ENCODE measurements at places on chromosomes 6 and 20. TPM values are rescaled to one million over a fixed set of nuclear protein-coding genes. Genes with fewer than 3 reads are reported as not detected.
A peak's percentile ranks its signal among the peaks of the same experiment; 100 is the strongest.

Gene TSPO2
- polyA plus RNA-seq, result not detected

Gene IL17F
- polyA plus RNA-seq, result not detected

Gene SLC17A9
- 6.8 TPM for polyA plus RNA-seq

Gene TPD52L2
- polyA plus RNA-seq, result 212 TPM

Gene DLK2
- 0.50 TPM for polyA plus RNA-seq

Gene SMPDL3A
- polyA plus RNA-seq, result 29.7 TPM

Gene COL11A2
- 0.06 TPM for polyA plus RNA-seq

Gene RHAG
- 0.06 TPM for polyA plus RNA-seq

Gene RIMS1
- polyA plus RNA-seq, result 1.1 TPM

Gene WFDC2
- polyA plus RNA-seq, result not detected

Gene AVP
- polyA plus RNA-seq, result not detected

Gene PHACTR3
- polyA plus RNA-seq, result not detected

Gene TGM3
- polyA plus RNA-seq, result not detected

DNA sequence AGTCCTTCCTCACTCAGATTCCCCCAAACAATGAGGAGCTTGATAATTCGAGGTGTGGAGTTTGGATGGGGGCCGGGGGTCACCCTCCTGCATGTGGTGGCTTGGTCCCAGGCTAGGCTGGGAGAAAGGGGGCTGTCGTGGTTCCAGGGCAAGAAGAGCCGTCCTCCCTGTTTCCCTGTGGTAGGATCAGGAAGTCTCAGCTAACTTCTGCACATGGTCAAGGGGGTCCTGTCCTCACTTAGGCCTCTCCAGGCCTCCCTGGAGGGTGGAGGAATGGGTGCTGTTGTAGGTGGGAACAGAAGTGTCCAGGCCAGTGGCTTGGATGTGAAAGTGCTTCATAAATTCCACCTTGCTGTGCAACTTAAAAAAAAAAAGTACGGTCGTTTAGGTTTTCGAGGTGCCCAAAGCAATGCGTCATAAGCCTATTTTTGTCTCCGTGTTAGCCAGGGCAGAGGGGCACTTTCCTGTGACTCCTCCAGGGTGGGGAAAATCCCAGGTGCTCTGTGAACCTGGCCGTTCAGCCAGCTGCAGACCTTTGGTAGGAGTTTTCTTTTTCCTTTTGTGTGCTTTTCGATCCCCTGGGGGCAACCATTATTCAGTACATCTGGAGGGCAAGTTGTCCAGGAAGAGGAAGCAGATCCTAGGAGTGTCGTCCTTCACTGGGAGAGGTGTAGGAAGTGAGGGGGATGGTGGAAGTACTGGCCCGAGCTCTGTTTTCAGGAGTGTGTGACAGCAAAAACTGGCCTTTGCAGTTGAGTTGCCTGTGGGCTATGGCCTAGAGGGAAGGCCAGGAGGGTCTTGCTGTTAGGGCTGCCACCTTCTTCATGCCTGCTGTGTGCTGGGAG lies 9.6 kb downstream of the IGF2R start:
- peak; percentile 42 for DNase-seq

GRCh38 chr6:117506180-117506835 lies 23.8 kb downstream of the DCBLD1 start:
- peak; percentile 42 for DNase-seq

GRCh38 chr20:63061051-63061770 lies 54.4 kb upstream of the BHLHE23 start:
- no peak for DNase-seq

DNA sequence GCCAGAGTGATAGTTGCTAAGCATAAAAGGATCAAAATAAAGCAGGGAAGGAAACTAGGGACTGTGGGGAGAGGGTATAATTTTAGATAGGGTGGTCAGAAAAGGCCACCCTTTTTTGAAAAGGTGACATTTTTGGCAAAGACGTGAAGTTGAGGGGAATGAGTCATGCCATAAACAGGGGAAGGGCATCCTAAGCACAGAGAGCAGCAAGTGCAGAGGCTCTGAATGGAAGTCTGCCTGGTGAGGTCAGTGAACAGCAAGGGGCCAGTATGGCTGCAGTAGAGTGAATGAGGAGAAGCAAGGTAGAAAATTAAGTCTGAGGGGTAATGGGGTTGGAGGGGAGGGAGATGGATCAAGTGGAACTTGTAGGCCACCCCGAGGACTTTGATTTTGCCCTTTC lies 2.4 kb downstream of the KLC4 start:
- DNase-seq, result peak; percentile 6

GRCh38 chr6:40620574-40621240 lies 33.5 kb upstream of the LRFN2 start:
- DNase-seq, result no peak

- peak; percentile 9 for DNase-seq
Observed at GRCh38 chr6:142275236-142276006, 26.4 kb upstream of the ADGRG6 start.

- peak; percentile 28 for DNase-seq
Observed at GRCh38 chr20:17499041-17499440, 32.1 kb downstream of the BFSP1 start.

- DNase-seq, result peak; percentile 42
Observed at GRCh38 chr6:116111552-116112528, 11.2 kb downstream of the NT5DC1 start.

DNA sequence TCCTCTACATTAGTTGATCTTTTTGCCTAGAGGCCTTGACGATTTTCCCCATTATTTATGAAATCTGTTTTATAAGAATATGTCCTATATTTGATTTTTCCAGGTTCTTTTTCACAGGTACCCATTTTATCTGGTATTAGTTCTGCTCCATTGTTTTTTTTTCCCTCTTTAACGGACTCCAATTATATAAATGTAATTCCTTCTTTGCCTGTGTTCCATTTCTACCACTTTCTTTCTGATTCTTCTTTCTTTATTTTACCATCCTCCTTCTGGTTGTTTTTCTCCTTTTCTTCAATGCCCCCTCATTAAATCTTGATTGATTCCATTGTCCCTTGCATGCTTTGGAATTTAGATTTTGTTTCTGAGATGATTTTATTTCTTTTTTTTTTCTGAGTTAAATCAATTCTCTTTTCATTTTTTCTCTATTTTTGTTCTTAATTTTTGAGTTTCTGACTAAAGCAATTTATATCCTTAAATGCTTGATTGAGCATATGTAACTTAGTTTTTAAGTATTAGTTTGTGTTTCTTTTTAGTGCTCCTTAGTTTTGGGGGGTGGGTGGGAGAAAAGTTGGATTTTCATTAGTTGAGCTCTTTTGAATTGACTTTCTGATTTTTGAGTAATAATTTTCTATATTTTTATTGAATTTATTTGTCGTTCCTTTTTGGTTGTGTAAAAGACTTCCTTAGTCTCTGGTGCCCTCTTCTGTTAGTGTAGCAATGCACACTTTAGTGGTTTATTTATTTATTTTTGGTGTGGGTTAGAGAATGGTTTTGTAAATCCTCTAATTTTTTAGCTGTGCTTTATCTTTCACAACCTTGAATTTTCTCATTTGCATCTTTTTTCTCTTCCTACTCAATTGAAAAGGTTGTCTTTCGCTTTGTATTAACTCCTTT lies 140.8 kb downstream of the FARS2 start:
- no peak for DNase-seq

- no peak for DNase-seq
Observed at GRCh38 chr6:41821266-41821665, 33.8 kb downstream of the TOMM6 start.

- no peak for DNase-seq
Observed at GRCh38 chr6:109292983-109293586, 89.2 kb downstream of the CD164 start.

- peak; percentile 14 for DNase-seq
Observed at GRCh38 chr6:127119102-127120022, 891 bp downstream of the RSPO3 start.

GRCh38 chr6:40907198-40907701 lies 131.8 kb downstream of the UNC5CL start:
- DNase-seq, result peak; percentile 9

GRCh38 chr6:165985806-165986299 lies 181.8 kb downstream of the TBXT start:
- no peak for DNase-seq

DNA sequence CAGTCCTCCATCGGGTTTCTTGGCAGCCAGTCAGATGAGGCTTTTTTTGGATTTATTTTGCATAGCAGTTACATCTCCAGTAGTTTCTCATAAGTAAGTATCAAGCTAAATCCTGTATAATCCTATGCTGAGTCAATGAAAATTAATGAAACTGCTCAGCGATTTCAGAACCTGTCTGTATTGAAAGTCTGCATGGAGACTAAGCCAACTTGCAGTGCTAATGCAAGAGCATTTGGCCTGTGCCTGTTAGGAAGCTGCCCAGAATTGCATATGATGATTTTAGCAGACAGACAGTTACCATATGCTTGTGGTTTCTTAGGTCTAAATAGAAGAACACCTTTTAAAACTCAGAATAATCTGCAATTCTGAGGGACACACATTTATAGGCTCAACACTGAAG lies 25.2 kb upstream of the LRRN4 start:
- DNase-seq, result no peak

DNA sequence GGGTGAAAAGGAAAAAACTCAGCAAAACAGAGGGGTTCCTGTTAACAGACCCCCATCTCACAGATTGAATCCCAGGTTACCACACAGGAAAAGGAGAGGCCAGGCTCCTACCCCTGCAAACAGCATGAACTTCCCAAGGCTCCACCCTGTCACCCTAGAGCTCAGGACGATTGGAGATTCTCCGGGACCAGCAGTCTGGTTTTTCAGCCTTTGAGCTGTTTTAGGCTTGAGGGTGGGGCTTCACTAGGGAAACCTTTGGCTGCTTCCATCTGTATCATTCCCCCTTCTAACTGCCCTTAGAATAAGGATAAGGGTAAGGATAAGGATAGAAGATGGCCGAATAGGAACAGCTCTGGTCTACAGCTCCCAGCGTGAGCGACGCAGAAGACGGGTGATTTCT lies 16.0 kb downstream of the C6orf58 start:
- no peak for DNase-seq

GRCh38 chr6:3016473-3017280 lies 17.0 kb downstream of the NQO2 start:
- DNase-seq, result no peak

GRCh38 chr6:110482774-110483400 lies 6.5 kb upstream of the SLC22A16 start:
- peak; percentile 7 for DNase-seq

DNA sequence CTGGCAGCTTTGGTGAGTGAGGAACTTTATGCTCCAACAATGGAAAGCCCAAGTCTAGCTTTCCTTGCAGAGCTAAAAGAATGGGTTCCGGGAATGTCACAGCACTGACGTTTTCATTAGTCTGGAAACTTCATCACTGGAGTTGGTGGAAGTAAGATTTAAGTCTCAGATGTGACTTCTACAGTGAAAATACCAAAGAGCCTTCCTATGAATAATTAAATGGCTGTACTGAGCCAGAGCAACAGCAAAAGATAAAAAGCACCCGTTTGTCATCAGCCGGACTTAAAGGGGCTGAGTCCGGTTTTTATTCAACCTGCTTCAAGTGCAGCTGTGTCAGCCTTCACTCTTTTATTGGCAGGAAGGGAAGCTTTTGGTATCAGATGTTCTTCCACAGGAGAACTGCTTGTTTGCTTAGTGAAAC lies 46.5 kb upstream of the SHLD1 start:
- no peak for DNase-seq

GRCh38 chr6:16857969-16858592 lies 96.8 kb upstream of the ATXN1 start:
- DNase-seq, result no peak

GRCh38 chr6:158256746-158257424 lies 55.4 kb upstream of the TULP4 start:
- no peak for DNase-seq

DNA sequence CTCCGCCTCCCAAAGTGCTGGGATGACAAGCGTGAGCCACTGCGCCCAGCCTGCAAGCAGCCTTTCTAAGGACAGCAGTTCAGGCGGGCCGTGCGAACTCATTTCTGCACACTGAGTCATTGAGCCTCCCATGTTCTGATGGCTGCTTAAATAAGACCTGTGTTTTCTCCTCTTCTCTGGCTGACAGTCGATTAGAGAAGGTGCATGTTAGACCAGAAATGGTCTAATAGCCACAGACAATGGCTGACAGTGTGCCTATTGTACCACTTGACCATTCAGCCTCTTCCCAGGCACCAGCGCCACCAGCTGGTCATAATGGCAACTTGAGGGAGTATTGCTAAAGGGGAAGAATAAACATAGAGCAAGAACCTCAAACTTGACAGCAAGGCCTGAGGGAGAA lies 6.2 kb downstream of the CST11 start:
- DNase-seq, result peak; percentile 28

All from fibroblast of lung (primary cell).